Effector CD4-positive, alpha-beta T cell (primary cell): ENCODE measurements at places on chromosomes 13 and 19.
A peak's percentile ranks its signal among the peaks of the same experiment; 100 is the strongest.

- DNase-seq = no peak
Measured at GRCh38 chr13:48624858-48625257, 28.9 kb upstream of the CYSLTR2 start.

- no peak for DNase-seq
Measured at GRCh38 chr19:44718441-44719261, 19.7 kb downstream of the CEACAM16 start.

DNA sequence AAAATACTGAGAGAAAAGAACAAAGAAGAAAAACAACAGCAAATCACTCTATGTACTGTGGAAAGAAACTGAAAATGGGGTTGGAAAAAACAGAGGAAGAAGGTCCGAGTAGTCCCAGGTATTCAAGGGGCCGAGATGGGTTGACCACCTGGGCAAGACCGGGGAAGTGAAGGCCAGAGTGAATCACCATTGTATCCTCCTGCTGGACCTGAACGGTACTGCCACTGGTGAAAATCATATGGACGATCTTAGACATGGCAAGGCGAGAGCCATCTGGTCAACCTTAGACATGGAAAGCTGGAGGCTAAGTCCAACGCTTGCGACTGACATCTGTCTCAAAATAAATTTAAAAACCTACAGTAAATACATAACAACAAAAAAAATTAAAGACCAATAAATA lies 44.4 kb upstream of the ZNF91 start:
- no peak for DNase-seq

DNA sequence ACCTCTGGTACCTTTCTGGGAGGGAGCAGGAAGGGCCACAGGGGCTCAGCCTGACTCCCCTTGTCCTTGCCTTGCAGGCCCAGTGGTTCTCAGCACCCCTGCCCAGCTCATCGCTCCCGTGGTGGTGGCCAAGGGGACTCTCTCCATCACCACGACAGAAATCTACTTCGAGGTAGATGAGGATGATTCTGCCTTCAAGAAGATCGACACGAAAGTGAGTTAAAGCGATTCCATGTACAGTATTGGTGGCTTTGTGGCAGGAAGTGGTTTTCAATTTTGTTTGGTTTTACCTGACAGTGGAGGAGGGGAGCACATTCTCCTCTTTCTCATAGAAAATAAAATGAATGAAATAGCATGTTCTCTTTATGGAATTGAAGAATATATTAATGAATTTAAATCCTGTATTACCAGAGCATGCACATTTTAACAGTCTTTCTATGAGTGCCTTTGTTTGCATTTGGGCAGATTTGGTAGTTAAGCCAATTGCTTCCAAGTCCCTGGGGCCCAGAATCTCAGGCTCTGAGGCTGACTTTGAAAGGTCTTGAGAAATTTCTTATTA lies 4.1 kb downstream of the MAB21L1 start:
- no peak for DNase-seq

DNA sequence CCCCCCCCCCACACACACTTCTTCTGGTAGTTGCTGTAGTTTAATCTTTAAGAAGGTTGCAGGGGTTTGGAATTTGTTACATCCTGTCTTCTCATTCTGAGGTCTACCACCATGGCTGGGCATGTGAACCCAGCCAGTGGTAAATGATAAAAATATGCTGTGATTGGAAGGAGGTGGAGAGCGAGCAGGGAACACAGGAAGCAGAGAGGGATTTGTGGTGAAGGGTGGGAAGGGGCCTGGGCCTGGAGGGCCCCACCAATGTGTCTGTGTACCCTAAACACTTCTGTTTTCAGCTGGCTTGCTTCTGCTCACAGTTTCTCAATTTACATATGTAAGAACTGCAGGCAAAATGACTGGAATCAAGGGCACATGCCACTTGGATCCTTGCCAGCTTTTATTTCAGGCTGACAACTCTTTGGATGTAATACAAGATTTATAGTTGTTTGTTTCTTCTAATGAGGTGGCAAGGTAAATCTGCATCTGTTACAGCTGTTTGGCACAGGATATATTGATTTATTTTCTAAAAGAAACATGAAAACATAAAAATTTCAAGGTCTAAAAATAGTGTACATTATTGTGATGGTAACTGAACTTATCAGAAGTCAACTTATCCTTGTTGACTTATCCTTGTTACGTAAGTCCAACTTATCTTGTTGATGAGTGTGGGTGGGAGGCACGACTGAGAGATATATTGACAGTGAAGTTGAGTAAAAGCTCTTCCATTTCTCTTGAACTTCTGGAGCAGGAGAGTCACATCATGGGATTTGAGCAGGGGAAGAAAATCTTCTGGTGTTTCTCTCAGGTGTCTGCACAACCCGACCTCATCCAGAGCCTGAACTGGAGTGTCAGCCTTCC lies 313.2 kb downstream of the SHISA2 start:
- DNase-seq = no peak

DNA sequence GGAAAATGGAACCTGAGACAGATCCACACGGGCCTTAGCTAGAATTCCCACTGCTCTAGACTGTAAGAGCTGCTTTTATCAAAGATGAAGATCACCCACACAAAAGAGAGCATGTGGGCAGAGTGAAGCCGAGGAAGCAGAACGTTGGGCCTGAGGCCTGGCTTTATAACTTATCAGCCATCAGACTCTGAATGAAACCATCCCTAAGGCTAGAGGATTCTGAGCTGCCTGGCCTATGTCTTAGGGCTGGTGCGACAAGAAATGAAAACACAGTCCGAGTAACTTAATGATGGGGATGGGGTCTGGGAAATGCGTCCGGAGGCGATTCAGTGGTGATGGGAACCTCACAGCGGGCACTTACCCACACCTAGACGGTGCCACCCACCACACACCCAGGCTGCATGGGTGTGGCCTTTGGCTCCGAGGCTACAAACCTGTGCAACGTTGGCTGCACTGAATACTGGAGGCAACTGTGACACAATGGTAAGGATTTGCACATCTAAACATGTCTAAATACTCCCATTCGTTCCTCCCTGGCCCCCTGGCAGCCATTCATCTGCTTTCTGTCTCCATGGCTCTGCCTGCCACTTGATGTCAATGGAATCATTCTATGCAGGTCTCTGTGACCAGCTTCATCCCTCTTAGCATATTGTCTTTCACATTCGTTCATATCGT lies 62.0 kb downstream of the SLC15A1 start:
- no peak for DNase-seq

GRCh38 chr13:112668924-112669323 lies 20.9 kb upstream of the ATP11A start:
- DNase-seq = no peak

GRCh38 chr19:19531951-19532805 lies 3.5 kb downstream of the YJEFN3 start:
- peak; percentile 85 for DNase-seq

GRCh38 chr19:43839139-43839538 lies 12.0 kb downstream of the ZNF283 start:
- DNase-seq = no peak

DNA sequence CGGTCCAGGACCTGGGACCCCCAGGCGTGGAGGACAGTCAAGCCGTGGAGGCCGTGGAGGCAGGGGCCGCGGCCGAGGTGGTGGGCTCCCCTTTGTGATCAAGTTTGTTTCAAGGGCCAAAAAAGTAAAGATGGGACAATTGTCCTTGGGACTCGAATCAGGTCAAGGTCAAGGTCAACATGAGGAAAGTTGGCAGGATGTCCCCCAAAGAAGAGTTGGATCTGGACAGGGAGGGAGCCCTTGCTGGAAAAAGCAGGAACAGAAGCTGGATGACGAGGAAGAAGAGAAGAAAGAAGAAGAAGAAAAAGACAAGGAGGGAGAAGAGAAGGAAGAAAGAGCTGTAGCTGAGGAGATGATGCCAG lies 2.3 kb downstream of the KMT2B start:
- DNase-seq = no peak

- DNase-seq = no peak
Measured at GRCh38 chr13:59734393-59734792, 429.3 kb downstream of the DIAPH3 start.
